NCI-H748 treated with DMSO at 0.1 percent for 48 hours (cell line): ENCODE measurements at places on chromosomes 5 and 9.

DNA sequence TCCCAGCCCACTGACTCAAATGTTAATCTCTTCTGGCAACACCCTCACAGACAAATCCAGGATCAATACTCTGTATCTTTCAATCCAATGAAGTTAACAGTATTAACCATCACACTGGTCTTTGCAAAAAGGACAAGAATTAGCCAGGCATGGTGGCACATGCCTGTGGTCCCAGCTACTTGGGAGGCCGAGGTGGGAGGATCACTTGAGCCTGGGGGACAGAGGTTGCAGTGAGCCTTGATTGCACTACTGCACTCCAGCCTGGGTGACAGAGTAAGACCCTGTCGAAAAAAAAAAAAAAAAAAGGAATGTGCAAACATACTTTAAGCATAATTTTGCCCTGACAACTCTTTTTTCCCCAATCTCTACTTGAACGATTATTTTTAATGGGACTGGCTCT, 57.9 kb upstream of the ERBIN start:
- no peak for DNase-seq

DNA sequence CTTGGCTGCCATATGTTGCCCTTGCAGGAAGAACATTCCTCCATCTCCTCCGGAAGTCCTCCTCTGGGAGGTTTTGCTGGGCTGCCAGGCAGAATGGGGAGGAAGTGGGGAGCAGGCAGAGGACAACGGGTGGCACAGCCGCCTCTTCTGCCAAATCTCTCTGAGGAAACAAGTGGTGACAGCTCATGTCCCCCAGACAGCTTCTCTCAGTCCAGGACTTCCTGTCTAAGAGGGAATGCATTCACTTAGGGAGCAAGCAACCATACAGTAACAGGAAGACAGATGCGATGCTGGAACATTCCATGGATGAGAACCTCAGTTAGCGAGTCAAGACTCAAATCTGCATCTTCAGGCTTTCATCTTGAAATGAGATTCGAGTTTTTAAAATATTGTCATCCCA, 701.0 kb downstream of the SEMA5A start:
- DNase-seq = no peak

- DNase-seq = no peak
These were observed 30.7 kb upstream of the CORO2A start for GRCh38 chr9:98222885-98223691.

GRCh38 chr9:107397076-107398044, 92.2 kb downstream of the KLF4 start:
- DNase-seq = no peak

GRCh38 chr5:6732634-6733410, 19.6 kb downstream of the TENT4A start:
- no peak for DNase-seq

DNA sequence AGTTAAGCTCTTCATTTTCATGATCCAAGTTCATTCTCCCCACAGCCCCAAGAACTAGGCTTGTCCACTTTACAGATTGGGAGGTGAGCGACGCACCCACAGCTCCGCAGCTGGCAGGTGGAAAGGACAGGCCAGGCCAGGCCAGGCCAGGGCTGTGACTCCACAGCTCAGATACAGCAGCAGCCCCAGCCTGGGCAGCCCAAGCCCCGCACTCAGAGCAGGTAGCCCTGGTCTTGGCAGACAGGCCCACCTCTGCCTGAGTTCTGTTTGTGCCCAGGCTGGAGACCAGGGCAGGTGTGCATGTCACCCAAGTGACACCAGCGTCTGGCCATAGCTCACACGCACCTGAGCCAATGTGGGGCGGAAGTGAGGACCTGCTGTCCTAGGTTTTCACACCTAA, 124.7 kb downstream of the WNK2 start:
- DNase-seq = no peak

DNA sequence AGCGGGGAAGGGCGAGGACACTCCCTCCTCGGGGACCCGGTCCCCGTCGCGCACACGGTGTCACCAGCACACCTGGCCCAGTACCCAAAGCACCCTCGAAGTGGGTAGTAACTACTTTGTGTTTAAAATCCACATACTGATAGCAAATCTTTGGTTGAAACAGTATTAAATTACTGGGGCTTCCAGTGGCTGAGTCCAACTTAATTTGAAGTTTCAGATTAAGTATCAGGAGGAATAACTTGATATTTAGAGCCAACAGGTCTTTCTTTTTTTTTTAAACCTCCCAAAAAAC, 615 bp downstream of the ATG10 start:
- no peak for DNase-seq

GRCh38 chr9:89576404-89576839, 28.4 kb upstream of the GADD45G start:
- DNase-seq = peak; percentile 23

DNA sequence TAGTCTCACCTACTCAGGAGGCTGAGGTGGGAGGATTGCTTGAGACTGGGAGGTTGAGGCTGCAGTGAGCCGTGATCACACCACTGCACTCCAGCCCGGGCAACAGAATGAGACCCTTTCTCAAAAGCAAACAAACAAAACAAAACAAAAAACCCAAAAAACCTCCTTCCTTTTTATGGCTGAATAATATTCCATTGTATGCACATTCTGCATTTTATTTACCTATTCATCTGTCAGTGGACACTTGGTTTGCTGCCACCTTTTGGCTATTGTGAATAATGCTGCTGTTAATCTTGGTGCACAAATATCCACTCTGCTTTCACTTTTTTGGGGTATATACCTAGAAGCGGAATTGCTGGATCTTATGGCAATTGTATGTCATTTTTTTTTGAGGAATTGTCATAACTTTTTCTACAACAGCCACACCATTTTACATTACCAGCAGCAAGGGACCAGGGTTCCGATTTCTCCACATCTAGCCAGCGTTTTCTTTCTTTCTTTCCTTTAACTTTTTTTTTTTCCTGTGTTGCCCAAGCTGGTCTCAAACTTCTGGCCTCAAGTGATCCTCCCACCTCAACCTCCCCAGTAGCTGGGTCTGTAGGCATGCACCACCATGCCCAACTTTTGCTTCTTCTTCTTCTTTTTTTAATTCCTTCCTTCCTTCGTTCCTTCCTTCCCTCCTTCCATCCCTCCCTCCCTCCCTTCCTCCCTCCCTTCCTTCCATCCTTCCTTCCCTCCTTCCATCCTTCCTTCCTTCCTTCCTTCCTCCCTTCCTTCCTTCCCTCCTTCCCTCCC, 30.6 kb downstream of the NKX2-5 start:
- DNase-seq = no peak

DNA sequence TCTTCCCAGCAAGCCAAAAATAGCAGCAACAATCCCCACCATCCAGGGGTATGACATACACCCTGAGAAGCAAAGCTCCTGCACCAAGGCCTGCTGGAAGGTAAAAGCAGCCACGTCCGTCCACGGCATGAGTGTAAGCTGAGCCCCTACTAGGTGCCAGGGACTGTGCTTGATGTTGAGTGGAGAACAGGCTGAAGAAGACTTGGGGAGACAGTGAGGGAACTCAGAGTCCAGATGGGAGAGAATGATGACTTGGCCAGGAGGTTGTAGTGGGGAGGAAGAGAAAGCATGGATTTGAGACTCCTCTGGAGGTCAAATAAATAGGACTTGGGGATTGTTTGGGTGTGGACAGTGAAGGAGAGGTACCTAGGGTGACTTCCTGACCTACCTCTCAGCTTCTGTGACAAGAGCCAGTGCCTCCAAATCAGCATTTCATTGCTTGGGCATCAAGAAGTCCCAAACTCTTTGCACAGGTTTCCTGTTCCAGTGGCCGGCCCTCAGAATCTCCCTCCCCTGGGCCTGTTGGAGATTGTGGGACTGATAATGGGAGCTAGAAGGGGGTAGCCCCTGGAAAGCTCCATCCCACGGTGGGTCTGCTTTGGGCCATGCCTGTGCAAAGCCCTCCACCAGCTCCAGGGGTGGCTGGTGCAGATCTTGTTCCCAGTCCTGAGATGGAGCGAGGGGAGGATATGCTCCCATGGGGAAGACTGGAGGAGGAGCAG, 58.3 kb upstream of the ADAMTS2 start:
- no peak for DNase-seq

DNA sequence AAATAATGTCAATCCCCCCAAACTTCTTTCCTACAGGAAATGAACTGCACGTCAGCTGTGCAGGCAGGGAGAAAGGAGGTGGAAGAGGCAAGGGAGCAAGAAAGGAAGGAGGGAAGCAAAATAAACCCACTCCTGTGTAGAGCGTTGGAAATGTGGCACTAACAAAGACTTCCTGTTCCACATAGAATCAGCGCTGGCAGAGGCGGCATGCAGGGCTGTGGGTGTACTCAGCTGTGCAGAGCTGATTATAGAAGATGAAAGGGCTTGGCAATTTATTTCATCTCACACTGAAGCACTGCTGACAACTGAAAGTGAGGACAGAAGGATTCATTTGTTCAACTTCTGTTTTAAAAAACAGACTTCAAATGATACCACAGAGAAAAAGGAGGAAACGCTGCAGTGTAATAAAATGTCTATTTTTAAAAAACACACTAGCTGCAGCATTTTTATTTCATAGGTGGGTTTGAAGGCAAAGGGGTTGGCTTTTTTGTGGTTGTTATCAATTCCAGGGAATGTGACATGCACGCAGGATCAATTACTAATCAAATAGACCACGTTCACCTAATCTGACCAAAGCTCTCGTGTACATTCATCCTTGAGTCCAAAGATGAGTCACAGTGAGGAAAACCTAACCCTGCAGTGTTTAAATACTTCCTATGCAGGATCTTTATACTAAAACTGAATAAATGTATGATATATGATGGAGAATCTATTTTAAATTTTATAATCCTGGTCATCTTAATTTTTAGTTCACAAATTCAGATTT, 583.5 kb downstream of the ZNF608 start:
- DNase-seq = peak; percentile 77

DNA sequence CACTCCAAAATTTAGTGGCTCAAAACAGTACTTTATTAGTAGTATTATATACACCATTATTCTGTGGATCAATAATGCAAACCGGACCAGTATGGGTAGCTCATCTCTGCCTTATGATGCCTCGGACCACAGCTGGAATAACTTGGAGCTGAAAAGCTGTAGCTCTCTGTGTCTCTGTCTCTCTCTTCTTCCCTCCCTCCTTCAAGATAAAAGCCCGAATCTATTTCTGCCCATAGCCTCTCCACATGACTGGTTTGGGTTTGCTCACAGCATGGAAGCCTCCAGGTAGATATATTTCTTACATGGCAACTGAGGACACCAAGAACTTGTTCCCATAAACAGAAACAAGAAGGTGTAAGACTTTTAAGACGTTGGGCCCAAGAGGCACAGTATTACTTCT, 147.5 kb upstream of the TBCA start:
- DNase-seq = no peak

DNA sequence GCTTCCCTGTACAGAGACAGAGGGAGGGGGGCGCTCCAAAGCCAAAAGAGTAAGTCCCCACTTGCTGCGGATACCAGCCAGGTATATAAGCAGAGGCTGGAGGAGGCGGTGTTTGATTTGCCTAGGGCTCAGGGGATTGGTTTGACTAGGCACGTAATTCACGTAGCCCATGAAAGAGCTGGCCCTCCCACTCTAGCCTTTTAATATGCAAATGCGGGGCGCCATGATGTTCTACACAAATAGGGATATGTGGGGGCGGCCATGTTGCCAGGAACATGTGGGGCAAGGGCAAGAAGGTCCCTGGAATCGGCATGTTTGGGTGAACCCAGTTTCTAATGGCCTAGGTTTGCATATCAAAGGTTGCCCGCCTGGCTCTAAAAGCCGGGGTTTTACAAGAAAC, 3.3 kb upstream of the PRLR start:
- no peak for DNase-seq

DNA sequence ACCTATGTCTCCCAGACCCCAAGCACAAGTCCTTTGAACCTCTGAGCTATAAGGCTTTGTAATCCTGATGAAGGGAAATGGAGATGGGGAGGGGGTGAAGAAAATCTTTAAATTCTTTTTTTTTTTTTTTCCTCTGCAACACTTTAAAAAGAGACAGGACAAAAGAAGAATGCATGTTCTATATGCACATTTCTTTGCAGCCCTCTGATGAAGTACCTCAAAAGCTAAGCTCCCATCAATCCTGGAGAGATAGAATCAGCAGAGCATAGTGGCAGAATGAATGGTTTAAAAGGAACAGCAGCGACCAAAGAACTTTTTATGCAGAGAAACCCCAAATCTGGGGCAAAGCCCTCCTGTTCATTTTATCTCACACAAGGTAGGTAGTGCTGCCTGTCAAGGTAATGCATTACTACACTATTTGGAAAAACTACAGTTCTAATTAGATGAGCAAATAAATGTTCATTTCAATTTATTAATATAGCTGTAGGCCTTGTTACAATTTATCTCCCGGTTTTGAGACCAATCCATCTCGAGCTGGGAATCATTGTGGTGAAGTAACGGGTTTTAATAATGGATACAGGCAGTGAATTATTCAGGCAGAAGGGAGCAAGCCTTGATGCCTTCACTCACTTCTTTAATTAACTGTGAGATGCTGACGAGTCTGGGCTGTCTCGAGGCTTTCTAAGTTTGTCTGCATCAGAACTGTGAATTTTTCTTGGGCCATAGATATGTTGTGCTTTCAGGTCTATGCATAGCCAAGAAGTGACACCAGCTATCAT, 173.5 kb upstream of the ZNF608 start:
- DNase-seq = no peak
